CD8-positive, alpha-beta T cell (primary cell): ENCODE measurements at places on chromosomes 3 and 15. TPM values are rescaled to one million over a fixed set of nuclear protein-coding genes. Genes with fewer than 3 reads are reported as not detected.
A peak's percentile ranks its signal among the peaks of the same experiment; 100 is the strongest.

GRCh38 chr15:76060118-76060989 lies 569 bp downstream of the TMEM266 start:
- DNase-seq, result peak; percentile 72

DNA sequence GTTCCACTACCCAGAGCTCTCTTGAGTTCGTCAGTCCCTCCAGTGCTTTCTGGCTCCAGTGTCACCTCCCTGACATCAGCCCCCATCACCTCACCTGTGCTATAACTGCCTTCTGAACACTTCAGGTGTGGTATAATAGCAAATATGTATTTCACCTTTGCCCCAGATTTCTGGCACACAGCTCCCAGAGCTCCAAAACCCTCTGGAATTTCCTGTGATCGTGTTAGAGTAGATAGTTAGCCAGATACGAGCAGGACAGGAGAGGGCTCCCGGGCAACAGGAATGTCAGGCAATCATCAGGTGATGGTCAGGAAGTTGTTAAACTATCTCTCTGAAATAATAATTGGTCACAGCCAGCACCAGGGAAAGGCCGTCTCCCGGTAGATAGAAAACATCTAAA lies 22.6 kb upstream of the LIMD1 start:
- DNase-seq, result no peak

Gene LRTM1
- not detected for total RNA-seq

DNA sequence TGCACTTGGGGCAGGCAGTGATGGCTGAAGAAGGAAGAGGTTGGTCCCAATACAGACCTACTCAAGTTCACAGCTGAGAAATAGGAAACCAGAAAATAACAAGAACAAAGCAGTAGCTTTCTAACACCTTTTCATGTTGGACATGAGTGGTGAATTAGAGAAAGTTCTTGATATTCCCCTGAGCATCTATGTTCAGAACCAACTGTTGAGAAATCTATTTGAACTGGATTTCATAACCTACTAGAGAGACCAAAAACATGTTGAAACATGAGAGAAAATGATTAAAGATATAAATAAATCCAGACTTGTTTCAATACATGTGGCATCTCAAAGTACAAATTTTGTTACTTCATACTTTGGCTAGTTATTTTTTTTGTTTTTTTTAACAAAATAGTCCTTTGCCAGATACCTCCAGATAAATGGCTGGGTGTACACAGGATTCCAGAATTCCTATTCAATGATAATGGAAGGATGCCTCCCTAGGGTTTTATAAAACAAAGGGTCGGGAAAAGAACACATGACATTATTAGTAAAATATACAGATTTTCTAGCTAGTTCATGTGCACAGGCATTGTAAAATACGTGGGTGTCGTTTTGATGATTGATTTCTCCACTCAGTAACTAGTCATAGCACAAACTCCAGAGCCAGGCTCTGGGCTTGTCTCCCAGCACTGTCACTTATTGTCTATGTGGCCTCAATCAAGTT lies 34.4 kb upstream of the TNFSF10 start:
- no peak for DNase-seq

Gene IQCF5
- not detected for total RNA-seq

DNA sequence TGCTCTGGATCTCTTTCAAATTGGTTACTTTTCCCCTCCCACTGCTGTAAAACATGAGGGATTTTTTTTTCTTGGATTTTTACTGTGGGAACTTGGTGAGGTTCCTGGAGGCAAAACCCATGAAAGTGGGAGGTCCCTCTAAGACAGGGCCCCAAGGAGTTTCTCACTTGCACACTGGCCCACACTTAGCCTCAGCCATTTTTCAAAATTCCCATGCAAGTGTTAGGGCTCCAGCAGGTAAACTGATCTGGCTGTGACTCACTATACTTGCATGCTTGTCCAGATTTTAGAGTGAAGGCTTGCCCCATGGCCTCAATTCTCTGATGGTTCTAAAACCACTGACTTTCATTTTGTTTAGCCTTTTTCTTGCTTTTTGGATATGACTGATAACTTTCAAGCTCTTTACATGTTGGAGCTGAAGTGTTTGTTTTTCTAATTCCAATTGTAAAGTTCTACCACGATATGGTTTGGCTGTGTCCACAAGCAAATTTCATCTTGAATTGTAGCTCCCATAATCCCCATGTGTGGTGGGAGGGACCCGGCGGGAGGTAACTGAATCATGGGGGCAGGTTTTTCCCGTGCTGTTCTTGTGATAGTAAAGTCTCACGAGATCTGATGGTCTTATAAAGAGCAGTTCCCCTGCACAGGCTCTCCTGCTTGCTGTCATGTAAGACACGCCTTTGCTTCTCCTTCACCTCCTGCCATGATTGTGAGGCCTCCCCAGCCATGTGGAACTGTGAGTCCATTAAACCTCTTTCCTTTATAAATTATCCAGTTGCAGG lies 37.7 kb downstream of the MCCC1 start:
- DNase-seq, result no peak
